ENCODE measurements at places on chromosomes 12 and 14.
A peak's percentile ranks its signal among the peaks of the same experiment; 100 is the strongest.

- DNase-seq = no peak
- H3K27ac ChIP-seq = no peak overlapping the region
- peaks cover 34% of the 10 kb centered on the region for H3K4me1 ChIP-seq
- H3K27me3 ChIP-seq = no peaks in the 10 kb centered on the region
These were observed 3.9 kb upstream of the PPP1R1A start for GRCh38 chr12:54592316-54592715.

GRCh38 chr14:77208291-77208978 is 26.8 kb downstream of the TMEM63C start:
- no peak overlapping the region for H3K27ac ChIP-seq
- H3K4me1 ChIP-seq = no peaks in the 10 kb centered on the region
- H3K27me3 ChIP-seq = peaks cover 4% of the 10 kb centered on the region
- DNase-seq = peak; percentile 76

GRCh38 chr14:55712491-55712890 is 132.5 kb downstream of the KTN1 start:
- H3K27me3 ChIP-seq = no peaks in the 10 kb centered on the region
- no peak overlapping the region for H3K4me3 ChIP-seq
- no peak overlapping the region for H3K27ac ChIP-seq
- DNase-seq = no peak

DNA sequence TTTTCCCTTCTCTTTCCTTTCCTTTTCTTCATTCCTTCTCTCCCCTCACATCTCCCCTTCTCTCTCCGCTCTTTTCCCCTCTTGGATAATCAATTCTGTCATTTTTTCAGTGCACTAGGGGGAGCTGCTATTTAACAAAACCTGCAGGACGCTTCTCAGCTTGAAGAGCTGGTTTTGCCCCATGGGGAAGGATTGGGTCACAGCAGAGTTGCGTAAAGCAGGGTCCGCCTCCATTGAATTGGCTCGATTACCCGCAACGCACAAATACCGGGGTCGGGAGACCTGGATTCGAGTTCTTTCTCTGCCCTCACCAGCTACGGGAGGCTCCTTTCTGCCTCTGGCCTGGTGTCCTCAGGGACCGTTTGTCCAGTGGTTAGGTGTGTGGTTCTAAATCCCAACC is 42.1 kb upstream of the CHGA start:
- no peaks in the 10 kb centered on the region for H3K36me3 ChIP-seq
- H3K4me3 ChIP-seq = no peak overlapping the region
- H3K27me3 ChIP-seq = no peaks in the 10 kb centered on the region
- peak; percentile 43 for DNase-seq

DNA sequence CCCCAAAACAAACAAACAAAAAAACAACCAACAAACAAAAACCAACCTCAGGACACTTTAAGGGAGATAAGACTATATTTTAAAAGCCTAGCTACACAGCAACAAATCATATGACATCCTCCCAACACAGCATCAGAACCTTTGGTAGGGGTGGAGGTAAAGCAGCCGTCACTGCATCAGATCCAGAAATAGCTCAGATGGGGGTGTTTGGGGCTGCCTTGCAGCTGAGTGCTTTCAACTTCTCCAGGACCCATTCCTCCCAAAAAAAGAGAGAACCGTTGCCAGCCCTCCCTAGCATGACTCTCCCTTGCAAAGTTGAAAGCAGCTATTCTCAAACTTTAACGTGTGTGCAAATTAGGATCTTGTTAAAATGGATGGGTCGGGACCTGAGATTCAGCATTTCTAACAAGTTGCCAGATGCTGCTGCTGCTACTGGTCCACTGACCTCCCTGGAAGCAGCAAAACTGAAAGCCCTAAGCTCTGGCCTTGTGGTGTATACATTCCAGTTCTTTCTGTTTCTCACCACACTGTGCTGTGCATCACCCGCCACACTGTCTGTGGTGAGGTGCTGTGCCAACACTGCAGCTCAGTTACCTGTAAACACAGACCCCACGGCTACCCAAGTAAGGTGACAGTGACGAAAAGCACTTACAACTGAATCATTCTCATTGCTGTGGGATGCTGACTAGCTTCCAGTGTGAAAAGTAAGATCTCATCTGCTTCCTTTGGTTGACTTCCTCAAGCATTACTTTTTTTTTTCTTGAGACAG is 54.0 kb downstream of the SLC38A1 start:
- no peaks in the 10 kb centered on the region for H3K27me3 ChIP-seq
- no peak overlapping the region for H3K4me3 ChIP-seq
- H3K4me1 ChIP-seq = peaks cover 14% of the 10 kb centered on the region

- peaks cover 57% of the 10 kb centered on the region for H3K36me3 ChIP-seq
- H3K27ac ChIP-seq = peak overlapping the region; percentile 32
- H3K4me1 ChIP-seq = peaks cover 29% of the 10 kb centered on the region
- H3K27me3 ChIP-seq = no peaks in the 10 kb centered on the region
- DNase-seq = no peak
These were observed 8.7 kb downstream of the DACT1 start for GRCh38 chr14:58646479-58646878.

GRCh38 chr12:120713861-120714482 is 3.7 kb downstream of the UNC119B start:
- no peak overlapping the region for H3K4me3 ChIP-seq
- H3K27ac ChIP-seq = no peak overlapping the region
- peaks cover 16% of the 10 kb centered on the region for H3K4me1 ChIP-seq
- no peaks in the 10 kb centered on the region for H3K27me3 ChIP-seq
- H3K36me3 ChIP-seq = peaks cover 40% of the 10 kb centered on the region

GRCh38 chr14:75522224-75522982 is at the start of gene BATF:
BATF (plus strand) TSS chr14:75522469; CDS start chr14:75522683, 214 bp downstream.
- H3K27me3 ChIP-seq = no peaks in the 10 kb centered on the region
- H3K27ac ChIP-seq = no peak within 1 kb of the TSS
- H3K4me1 ChIP-seq = peaks cover 17% of the 10 kb centered on the region
- no peak within 1 kb of the TSS for H3K4me3 ChIP-seq
- no peaks in the 10 kb centered on the region for H3K36me3 ChIP-seq
- no peak for DNase-seq

- DNase-seq = peak; percentile 25
- no peak overlapping the region for H3K27ac ChIP-seq
- H3K27me3 ChIP-seq = no peaks in the 10 kb centered on the region
- H3K4me1 ChIP-seq = peaks cover 8% of the 10 kb centered on the region
These were observed 134.2 kb downstream of the SMOC1 start for GRCh38 chr14:70013271-70013873.

- peak; percentile 47 for DNase-seq
- H3K36me3 ChIP-seq = no peaks in the 10 kb centered on the region
- H3K4me3 ChIP-seq = no peak within 1 kb of the TSS
- peak within 1 kb of the TSS; percentile 4 for H3K27ac ChIP-seq
- H3K4me1 ChIP-seq = peaks cover 14% of the 10 kb centered on the region
These were observed at the start of gene GDF3 for GRCh38 chr12:7695566-7696197. GDF3 (minus strand) TSS chr12:7695775; CDS start chr12:7695728, 47 bp downstream.

GRCh38 chr12:119788786-119789185 is 88.3 kb downstream of the CIT start:
- no peak for DNase-seq
- H3K27ac ChIP-seq = no peak overlapping the region
- H3K36me3 ChIP-seq = no peaks in the 10 kb centered on the region
- no peaks in the 10 kb centered on the region for H3K27me3 ChIP-seq
- H3K4me3 ChIP-seq = no peak overlapping the region
- H3K4me1 ChIP-seq = no peaks in the 10 kb centered on the region

- no peaks in the 10 kb centered on the region for H3K4me1 ChIP-seq
- H3K27me3 ChIP-seq = peaks cover 13% of the 10 kb centered on the region
- no peaks in the 10 kb centered on the region for H3K36me3 ChIP-seq
- H3K4me3 ChIP-seq = no peak within 1 kb of the TSS
- DNase-seq = peak; percentile 93
These were observed at the start of gene NEUROD4 for GRCh38 chr12:55019784-55020183. NEUROD4 (plus strand) TSS chr12:55019974; CDS start chr12:55026440, 6,466 bp downstream.

- DNase-seq = peak; percentile 18
- H3K36me3 ChIP-seq = no peaks in the 10 kb centered on the region
- no peak overlapping the region for H3K27ac ChIP-seq
- no peak overlapping the region for H3K4me3 ChIP-seq
- H3K27me3 ChIP-seq = no peaks in the 10 kb centered on the region
These were observed 71.7 kb downstream of the CCDC92 start for GRCh38 chr12:123900871-123901376.

DNA sequence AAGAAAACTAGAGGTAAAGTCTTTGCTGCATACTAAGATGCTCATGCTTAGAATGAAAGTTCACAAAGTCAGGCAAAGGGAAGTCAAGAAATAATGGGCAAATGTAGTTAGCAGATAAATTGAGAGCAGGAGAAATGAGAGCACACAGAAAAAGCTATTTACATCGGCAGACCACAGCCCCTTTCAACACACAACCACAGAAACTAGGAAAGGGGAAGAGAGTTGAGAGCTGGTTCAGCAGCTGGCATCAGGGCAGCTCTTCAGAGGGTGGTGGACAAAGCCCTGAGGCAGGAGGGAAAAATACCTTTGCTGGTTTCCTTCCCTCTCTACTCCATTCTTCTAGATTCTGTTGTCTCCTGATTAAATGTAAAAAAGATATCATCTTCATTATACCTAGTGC is 95.4 kb upstream of the ANO4 start:
- H3K36me3 ChIP-seq = no peaks in the 10 kb centered on the region
- no peak overlapping the region for H3K4me3 ChIP-seq
- no peaks in the 10 kb centered on the region for H3K4me1 ChIP-seq
- H3K27ac ChIP-seq = no peak overlapping the region
- H3K27me3 ChIP-seq = no peaks in the 10 kb centered on the region
- DNase-seq = no peak

- no peak for DNase-seq
- H3K4me1 ChIP-seq = peaks cover 5% of the 10 kb centered on the region
- H3K36me3 ChIP-seq = no peaks in the 10 kb centered on the region
These were observed 4.1 kb upstream of the RERG start for GRCh38 chr12:15225136-15225862.

GRCh38 chr12:107134558-107134957 is 41.2 kb upstream of the CRY1 start:
- no peak overlapping the region for H3K27ac ChIP-seq
- H3K27me3 ChIP-seq = no peaks in the 10 kb centered on the region
- peak; percentile 2 for DNase-seq
- peaks cover 4% of the 10 kb centered on the region for H3K4me1 ChIP-seq
- no peak overlapping the region for H3K4me3 ChIP-seq

DNA sequence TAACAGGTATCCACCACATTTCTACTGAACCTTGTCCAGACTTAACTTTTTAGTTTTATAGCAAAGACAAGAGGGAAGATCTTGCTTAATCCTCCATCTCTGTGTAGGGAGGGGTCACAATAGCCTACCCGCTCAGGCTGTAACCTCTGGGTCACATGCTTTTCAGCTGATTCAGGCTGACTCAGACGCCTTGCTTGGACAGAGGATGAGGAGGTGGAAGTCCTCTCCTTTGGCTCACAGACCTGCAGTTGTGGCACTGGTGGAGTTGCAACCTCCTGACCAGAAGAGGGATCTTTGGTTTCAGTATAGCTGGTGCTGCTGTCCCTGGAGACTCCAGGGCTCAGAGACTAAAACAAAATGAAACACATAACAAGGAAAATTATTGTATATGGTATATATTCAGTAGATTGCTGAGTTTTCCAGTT is 16.2 kb downstream of the ACIN1 start:
- no peak overlapping the region for H3K4me3 ChIP-seq
- H3K4me1 ChIP-seq = no peaks in the 10 kb centered on the region
- DNase-seq = no peak
- H3K36me3 ChIP-seq = peaks cover 75% of the 10 kb centered on the region
- peak overlapping the region; percentile 7 for H3K27ac ChIP-seq

DNA sequence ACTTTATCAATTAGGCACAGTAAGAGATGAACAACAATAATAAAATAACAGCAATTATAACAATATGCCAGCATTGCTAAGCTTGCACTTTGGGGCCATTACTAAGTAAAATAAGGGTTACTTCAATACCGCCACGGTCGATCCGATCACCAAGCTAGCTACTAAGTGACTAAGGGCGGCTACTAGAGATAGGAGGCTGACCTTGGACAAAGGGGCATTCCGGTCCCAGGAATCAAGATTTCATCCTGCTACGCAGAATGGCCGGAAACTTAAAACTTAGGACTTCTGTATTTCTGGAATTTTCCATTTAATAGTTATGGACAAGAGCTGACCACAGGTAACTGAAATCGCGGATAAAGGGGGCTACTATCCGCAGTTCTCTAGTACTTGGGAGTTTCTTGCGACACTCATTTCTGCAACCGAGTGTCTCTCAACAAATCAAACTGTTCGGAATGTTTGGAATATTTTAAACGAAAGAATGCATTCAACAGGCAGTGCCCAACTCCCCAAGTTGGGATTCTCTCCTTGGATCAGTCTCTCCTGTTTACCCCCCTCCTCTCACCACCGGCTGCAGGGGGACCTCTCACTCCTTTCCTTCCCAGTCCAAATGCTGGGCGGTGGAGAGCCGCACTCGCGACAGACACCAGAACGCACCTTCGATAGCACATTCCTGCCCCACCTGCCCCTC is 650 bp downstream of the HEBP1 start:
- no peaks in the 10 kb centered on the region for H3K36me3 ChIP-seq
- H3K4me1 ChIP-seq = peaks cover 9% of the 10 kb centered on the region
- peaks cover 9% of the 10 kb centered on the region for H3K27me3 ChIP-seq
- peak overlapping the region; percentile 69 for H3K4me3 ChIP-seq

GRCh38 chr12:58745348-58746125 is 174.8 kb downstream of the LRIG3 start:
- H3K4me3 ChIP-seq = no peak overlapping the region
- H3K4me1 ChIP-seq = no peaks in the 10 kb centered on the region
- H3K27me3 ChIP-seq = no peaks in the 10 kb centered on the region

DNA sequence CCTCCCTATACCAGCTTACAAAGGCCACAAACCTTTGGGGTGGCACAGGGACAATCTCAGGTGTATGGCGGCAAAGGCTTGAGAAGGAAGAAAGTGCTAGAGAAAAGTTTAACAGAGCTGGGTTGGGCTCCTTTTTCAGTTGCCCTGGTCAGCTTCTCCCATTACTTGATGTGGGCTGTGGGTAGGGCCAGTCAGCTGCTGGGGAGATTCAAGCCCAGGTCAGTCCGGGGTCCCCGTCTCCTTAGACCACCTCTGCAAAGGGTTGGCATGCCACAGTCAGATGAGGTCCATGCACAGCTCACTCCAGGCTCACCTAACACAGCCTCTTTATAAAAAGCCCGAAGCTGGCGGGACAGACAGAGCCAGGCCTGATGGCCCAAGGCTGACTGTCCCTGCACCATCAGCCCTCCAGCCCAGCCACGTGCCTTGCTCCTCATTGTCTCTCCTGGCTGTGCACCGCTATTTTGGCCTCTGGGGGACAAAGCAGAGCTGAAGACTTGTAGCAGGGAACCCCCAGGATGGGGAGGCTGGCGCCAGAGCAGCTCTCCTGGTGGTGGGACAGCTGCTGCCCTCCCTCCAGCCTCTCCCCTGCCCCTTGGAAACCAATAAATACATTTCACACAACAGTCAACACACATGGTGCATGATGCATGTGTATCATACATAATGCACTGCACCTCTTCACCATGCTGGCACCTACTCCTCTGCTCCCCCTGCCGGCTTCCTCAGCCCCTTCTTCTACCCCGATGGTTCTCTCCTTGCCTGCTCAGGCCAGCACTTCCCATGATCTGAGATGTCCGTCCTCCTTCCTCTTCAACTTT is 61.7 kb upstream of the DDX11 start:
- H3K27ac ChIP-seq = no peak overlapping the region
- H3K4me3 ChIP-seq = no peak overlapping the region
- no peaks in the 10 kb centered on the region for H3K27me3 ChIP-seq
- DNase-seq = no peak
- H3K4me1 ChIP-seq = no peaks in the 10 kb centered on the region

Measured in cardiac muscle cell (in vitro differentiated cells and primary cell).